Frontal cortex (tissue), 4 donors: ENCODE measurements at places on chromosomes 16 and 17.

- DNase-seq, result no peak
These were observed 43.8 kb upstream of the DHX40 start for GRCh38 chr17:59521465-59522126.

- DNase-seq, result no peak
These were observed 83.8 kb upstream of the ERCC4 start for GRCh38 chr16:13835935-13836730.

DNA sequence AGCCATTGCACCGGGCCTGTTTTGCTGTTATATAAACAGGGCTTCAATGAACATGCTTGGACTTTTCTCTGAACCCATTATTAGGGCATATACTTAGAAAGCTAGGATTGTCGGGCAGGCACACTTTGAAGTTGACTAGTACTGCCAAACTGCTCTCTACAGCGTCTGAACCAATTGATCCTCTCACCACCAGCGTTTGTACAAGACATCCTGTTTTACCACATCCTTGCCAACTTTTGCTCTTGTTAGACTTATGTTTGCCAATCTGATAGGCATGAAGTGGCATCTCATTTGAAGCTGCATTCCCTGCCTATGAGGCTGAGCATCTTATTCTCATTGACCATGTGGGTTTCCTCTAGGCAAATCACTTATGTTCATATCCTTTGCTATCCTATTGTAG is 7.4 kb upstream of the PPP1R9B start:
- no peak for DNase-seq

- no peak for DNase-seq
These were observed 53.9 kb upstream of the MRC2 start for GRCh38 chr17:62573480-62574117.

DNA sequence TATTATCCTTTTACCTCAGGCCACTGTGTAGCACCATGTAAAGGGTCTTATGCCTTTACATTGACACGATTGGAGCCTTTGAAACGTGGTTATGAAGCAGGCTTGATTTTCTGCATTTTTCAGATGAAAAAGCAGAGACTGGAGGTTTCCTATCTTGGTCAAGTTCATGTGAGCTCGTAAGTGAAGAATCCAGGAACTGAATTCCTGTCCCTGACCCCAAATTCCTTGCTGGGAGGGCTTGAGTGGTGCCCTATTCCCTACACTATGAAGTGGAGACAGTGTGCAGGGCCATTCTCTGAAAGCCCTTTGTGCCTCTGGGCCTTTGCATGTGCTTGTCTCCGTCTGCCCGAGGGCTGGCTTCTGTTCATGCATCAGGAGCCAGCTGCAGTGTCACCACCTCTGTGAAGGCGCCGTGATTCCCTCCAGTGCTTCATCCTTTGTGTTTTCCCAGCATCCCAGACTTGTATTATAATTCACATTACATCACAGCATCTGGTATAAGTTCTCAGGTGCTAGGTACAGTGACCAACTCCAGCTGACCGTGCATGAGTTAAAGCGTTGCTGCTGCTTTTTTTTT is 181.1 kb downstream of the SNX29 start:
- no peak for DNase-seq

DNA sequence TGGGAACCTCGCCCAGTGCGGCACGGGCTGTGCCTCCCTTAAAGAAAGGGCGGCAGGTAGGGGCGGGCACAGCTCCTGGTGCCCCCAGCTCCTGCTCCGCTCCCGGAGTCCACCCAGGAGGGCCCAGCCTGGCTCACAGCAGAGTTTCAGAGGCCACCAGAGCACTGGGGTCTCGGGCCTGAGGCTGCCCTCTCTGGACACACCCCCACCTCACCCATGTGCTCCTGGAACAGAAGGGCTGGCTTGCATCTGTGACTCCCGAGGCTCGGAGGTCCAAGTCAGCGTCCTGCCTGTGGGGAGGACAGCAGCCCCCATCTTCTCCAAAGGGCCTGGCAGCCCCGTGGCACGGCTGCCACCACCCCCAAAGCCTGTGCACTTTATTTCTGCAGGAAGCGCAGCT is 62.7 kb downstream of the RBFOX3 start:
- DNase-seq, result no peak

DNA sequence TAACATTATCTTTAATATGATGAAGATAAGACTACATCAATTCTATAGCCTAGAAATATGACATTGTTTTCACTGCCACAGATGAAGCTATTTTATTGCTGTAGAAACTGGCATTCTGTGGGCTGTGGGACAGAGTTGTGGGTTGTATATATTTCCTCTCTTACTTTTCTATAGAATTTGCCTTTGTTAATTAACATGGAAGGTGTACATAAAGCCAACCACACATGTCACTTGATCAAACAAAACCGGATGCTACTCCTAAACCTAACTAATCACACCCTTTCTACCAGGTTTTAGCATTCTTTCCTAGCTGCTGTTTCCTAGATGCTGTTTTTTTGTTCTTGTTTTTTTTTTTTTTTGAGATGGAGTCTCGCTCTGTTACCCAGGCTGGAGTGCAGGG is 81.2 kb upstream of the ATP2A3 start:
- DNase-seq, result no peak

DNA sequence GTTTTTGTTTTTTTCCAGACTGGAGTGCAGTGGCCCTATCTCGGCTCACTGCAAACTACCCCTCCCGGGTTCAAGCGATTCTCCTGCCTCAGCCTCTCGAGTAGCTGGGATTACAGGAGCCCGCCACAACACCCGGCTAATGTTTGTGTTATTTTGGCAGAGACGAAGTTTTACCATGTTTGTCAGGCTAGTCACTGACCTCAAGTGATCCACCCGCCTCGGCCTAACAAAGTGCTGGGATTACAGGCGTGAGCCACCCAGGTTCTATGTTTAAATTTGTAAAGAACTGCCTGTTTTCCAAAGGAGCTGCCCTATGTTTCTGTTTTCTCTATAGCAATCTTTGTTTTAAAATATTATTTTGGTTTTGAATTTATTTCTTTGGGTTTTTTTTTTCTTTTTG is 13.8 kb upstream of the C16orf87 start:
- no peak for DNase-seq

DNA sequence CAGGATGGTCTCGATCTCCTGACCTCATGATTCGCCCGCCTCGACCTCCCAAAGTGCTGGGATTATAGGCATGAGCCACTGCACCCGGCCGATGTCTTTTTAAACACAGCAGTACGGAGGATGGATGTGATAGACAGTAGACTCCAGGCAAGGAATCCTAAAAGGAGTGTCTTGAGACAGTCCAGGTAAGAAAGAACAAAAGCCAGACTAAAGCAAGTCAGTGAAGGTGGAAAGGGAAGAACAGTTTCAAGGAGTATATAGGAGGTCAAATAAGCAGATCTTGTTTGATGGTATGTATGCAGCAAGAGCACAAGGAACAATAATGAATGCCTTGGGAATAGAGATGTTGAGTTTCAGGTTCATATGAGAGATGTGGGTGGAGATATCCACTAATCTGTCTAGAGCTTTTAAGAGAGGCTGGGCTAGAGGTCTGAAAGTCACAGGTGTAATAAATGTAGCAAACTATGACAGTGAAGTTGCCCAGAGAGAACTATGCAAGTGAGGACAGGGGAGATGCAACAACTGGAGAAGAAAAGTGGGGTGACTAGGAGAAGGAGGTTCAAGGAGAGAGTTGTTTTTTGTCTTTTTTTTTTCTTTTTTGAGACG is 4.5 kb downstream of the TUBD1 start:
- DNase-seq, result no peak

- peak; percentile 41 for DNase-seq
These were observed 2.7 kb downstream of the NUFIP2 start for GRCh38 chr17:29291163-29291752.

DNA sequence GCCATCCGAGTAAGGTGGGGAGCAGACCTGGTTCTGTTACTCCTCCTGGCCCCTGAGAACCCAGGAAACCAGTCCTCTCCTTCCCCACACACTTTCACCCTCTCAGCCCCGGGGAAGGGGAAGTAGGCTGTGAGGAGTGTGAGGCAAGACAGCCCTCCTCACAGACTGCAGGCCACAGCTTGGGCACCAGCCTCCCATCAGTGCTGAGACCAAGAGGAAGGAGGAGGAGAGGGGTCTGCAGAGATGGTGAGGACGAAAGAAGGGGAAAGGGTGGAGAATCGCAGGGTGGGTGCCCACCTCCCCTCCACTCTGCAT is 7.0 kb downstream of the G6PC3 start:
- no peak for DNase-seq
